HEK293T (cell line): ENCODE measurements at places on chromosomes 3 and 15.

GRCh38 chr15:99167201-99167600 lies 62.3 kb downstream of the SYNM start:
- DNase-seq, result no peak

- DNase-seq, result no peak
Measured at GRCh38 chr15:40563426-40563825, 1.4 kb downstream of the CCDC32 start.

GRCh38 chr3:194107107-194107506 lies 28.8 kb upstream of the HES1 start:
- no peak for DNase-seq

- no peak for DNase-seq
Measured at GRCh38 chr15:80744415-80744814, 34.8 kb upstream of the CEMIP start.

DNA sequence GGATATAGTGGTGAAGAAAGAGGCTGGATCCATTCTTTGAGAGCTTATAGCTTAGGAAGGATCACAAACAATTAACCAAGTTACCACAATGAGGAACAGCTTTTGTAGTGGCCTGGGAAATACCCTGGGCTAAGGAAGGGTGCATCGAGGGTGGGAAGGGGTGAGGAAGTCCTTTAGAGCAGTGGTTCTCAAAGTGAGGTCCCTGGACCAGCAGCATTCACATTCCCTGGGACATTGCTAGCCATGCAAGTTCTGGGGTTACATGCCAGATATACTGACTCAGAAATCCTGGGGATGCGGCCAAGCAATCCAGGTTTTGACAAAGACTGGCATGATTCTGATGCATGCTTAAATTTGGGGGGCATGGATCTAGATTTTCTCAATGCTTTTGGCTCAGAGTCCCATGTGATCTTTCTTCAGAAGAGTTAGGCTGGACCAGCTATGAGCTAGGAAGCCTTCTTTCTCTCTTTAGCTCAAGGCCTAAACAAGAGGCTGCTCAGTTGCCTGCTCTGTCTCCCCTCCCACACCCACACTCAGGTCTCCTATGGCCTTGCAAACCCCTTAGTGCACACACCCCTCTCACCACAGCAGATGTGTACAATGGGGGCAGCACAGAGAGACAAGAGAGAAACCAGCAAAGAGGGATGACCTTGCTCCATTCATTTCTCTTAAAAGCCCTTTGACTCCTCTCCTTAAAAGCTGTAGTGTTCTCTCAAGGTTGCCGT lies 1.8 kb upstream of the CCR1 start:
- no peak for DNase-seq

- DNase-seq, result no peak
Measured at GRCh38 chr3:142019794-142020320, 129.5 kb downstream of the TFDP2 start.

GRCh38 chr15:89461386-89461785 lies 35.0 kb downstream of the RHCG start:
- DNase-seq, result no peak

DNA sequence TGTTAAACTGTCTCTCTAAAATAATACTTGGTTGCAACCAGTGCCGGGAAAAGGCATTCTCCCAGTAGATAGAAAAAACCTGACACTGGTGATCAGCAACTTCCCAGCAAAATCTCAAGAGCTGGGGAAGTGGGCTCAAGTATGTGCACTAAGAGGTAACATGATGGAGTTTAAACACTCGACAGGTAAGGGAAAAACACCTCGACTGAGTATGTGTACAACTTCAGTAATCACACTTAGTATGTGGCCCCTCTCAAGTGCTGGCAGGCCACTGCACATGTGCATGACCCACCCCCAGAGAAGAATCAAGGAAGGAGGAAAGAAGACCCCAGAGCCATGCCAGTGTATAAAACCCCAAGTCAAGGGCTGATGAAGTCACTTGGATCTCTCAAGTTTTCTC lies 27.4 kb downstream of the SPESP1 start:
- no peak for DNase-seq

- no peak for DNase-seq
Measured at GRCh38 chr15:71701808-71702207, 108.5 kb upstream of the NR2E3 start.

GRCh38 chr15:80177156-80177555 lies 24.4 kb downstream of the FAH start:
- DNase-seq, result no peak
